ENCODE measurements at places on chromosomes 7 and 10.

DNA sequence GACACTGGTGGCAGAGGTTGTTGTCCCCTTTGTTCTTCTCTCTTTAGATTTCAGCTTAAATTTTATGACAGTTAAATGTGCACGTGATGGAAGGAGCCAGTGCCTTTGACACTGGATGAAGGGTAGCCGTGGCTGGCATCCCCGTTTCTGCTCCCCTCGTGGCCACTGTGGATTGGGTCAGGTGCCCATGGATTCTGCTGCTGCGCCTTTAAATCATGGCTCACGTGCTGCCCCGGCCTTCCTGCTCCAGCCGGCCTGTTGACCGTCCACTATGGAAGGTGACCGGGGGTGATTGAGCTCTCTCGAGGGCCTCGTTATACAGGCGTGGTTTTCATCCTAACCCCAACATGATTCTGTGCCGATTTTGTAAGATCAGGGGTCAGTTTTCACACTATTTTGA, 34.5 kb downstream of the WDR37 start:
- no peak for DNase-seq

DNA sequence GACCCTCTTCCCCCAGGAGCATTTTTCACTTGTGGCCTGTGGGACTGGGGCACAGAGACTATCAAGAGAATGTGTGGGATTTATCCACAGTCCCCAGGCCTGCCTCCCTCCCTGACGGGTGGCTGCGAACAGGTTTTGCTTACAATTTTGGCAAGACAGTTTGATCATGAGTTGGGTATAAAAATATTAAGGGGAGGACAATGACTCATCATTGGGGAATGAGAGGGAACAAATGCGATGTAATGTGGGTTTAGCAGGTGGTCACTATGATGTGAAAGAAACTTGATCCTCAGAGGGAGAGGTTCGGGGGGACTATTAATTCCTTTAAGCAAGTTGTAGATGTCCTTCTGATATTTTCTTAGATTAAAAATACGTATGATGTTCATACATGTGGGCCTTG, 52.2 kb downstream of the EMX2 start:
- no peak for DNase-seq

DNA sequence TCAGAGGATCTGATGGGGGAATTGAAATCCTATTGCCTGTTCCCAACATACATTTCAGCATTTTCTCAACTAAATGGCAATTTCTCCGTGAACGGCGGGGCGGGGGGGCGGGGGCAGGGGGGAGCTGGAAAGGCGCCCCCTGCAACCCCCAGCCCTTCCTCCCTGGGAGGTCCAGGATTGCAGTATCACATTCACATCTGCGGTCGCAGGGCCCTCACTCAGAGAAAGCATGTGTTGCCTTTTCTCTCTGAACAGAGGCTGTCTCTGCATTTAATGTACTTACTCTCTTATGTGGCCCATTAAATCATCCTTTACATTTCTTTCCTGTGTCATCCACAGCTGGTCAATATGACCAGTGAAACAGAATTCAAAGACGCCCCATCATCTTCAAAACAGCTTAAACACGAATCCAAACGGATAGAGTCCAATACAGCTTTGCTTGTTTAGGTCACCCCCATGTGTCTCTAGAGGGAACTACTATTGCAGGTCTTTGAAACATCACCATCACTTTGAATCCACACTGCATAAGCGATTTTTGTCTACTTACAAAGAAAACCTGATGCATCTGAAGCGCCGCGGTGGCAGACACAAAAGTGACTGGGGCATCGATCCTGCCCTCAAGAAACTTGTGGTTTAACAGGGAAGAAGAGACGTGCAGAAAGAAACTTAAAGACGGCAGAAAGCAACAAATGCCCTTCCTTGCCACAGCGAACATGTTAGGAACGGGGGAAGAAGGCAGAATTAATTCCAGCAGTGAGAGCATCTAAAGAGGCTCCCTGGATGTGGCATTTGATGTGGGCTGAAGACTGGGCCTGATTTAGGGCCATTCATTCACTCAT, 17.0 kb upstream of the ECHDC3 start:
- peak; percentile 16 for DNase-seq

GRCh38 chr10:79444199-79445119, 965 bp downstream of the ZCCHC24 start:
- no peak for DNase-seq

DNA sequence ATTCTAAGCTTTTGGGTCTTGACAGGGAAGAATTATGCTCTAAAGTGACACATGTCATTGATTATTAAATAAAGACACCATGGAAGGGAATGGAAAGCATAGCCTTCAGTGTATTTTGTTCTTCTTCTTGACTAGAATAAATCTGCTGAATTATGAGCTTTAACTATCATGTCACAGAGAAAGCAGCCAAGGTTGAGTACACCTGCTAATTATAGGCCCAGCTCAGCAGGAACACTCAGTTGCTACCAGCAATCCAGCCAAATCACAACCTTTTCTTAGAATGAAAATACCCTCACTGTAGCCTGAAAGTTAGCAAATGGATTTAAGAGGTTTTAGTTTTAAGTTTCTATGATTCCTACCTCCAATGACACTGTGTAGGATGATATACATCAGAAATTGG, 225.3 kb upstream of the RHOBTB1 start:
- DNase-seq, result no peak

DNA sequence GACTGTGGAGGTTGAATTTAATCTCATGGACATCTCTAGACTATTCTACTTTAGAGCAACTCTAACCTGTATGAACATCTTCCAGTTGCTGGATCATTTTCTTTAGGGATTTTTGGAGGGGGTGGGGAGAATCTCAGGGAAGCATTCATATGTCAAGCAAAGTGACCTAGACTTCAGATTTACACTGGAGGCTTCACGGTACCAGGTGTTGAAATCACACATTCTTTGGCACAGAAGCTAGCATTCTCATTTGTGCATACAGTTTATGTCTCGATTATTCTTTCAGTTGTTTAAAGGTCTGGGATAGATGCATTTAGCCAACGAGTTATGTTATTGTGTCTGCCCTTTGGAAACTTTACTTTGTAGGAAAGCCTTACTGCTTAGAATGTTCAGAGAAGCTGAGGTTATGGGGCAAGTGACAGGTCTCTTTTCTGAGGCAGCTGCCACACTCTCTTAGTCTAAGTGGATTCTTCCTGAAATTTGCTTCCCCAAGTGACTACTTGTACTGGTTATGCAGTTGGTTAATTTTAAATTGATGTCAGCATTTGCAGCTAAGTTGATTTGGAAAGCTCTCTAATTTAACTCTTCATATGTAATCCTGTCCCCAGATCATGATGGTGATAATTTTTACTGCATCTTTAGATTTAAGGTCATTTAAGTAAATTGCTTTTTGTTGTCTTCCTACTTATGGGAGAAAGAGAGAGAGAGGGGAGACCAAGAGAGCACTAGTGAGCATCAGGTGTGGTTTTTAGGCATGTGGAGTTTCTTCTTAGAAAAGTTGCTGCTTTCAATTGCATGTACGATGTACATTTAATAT, 153.8 kb downstream of the PRKG1 start:
- DNase-seq, result no peak

DNA sequence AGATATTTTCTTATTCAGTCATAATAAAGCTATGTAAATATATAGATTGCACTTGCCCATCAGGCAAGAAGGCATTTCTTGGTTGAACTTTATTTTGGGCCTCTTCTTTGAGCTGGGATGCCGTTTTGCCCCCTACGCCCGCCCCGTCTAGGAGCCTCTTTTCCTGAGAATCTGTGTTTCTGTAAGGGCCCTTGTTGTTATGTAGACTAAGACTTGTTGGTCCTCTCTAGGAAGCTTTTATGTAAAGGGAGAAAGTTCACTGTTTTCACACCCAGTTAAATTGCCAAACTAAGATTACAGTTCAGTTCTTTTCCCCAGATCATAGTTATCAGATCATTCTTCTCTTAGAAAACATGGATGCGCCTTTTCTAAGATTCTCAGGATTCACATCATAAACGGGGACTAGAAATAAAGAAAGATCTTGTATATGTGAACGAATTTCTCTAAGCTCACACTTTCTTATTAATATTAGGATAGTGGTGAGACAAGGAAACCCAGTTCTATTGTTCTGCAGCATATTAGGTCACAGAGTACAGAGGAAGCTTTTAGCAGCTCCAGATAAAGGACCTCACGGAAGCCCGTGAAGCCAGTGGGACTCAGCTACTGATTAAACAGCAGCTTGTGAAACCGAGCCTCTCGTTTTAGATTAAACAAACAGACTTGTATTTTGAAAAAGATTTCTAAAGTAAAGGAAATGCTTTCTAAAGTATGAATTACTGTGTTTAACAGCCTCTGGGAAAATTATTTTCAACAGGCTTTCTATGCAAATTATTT, 3.8 kb downstream of the LMTK2 start:
- DNase-seq, result no peak

DNA sequence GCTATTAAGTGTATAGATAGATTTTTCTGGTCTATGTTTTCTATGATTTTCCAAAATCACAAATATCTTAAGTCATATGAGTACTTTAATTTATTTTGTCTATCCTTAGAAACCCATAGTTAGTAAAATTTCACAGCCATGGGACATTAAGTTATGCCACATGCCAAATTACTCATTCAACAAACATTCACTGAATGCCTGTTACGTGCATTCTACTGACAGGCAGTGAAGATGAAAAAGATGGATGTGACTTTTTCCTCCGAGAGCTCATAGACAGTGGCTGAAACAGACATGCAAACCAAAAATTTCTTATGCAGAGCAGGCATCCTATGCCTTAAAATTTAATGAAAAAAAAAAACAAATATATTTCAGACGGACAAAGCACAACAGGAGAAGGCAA, 84.9 kb downstream of the CHRM2 start:
- no peak for DNase-seq

GRCh38 chr10:120650705-120651399, 193.8 kb downstream of the PLPP4 start:
- no peak for DNase-seq

DNA sequence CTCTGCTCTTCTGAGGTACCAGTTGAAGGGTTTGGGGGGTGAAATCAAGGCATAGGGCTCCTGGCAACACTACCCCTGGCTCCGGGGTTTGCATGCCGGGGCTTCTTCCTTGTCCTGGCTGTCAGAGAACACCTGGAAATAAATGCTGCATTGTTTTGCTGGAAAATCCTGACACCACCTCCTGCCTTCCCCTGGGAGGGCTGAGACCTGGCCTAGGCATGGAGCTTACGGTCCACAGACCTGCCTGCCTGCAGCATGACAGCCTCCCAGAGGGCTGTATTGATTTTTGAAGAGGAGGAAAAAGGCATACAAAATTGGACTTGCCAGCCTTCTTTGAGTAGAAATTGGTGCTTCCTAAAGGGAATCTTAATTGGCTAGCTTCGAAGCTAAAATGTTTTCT, 227.1 kb downstream of the MGMT start:
- DNase-seq, result no peak

DNA sequence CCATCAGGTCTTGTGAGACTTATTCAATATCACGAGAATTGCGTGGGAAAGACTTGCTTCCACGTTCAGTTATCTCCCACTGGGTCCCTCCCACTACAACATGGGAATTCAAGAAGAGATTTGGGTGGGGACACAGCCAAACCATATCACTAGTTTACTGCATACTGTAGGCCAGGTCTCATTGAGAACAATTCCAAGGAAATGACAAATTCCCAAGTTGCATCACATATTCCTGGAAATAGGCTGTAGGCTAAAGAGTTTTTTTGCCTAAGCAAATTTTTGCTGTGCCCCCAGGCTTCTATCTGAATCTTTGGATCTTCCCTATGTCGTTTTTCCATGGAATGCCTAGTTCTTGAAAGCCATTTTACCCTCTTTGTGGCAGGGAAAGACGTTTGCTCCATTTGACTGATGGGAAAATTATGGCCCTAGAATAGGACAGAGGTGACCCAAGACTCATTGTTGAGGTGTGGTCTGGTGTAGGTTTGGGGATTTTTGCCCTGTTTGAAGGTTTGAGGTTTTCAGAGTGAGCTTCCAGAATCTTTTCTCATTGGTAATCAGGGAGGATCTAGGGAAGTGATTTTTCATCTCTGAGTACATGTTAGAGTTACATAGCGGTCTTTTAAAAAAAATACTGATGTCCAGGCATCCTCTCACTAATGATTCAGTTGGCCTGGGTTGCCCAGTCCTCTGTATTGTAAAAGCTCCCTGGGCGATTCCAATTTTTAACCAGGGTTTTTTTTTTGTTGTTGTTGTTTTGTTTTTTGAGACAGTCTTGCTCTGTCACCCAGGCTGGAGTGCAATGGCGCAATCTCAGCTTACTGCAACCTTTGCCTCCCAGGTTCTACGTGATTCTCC, 44.4 kb downstream of the TACR2 start:
- DNase-seq, result no peak

- no peak for DNase-seq
Observed at GRCh38 chr10:6780008-6780677, 200.1 kb upstream of the PRKCQ start.

GRCh38 chr10:48214716-48215485, 59.6 kb downstream of the FRMPD2 start:
- no peak for DNase-seq

DNA sequence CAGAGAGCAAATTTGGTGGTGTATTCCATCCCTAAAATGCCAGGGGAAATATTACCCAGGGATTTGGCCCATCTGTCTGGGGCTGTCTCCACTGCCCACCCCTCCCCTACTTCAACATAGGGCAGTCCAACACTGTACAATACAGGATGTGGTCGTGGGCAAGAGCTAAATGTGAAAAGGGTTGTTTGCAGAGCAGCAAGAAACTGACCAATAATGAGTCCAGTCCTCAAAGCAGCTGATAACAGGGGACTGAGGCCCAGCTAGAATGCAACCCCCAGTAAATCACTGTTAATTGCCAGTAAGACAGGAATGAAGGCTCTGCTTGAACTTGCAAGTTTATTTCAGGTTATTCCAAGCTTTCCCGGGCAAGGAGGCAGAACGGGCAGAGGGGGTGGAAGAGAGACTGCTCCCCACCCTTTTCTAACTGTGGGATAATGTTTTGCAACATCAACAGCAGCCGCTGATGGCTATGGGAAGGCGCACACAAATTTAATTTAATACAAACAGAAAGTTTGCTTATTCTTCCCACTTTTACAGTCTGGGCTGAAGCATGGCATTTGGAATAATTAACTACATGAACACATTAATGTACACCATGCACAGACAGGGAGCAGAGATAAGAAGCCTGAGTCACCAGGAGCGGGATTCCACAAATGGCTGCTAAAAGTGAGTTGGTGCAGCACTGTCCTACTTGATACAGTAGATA, 36.8 kb downstream of the AFAP1L2 start:
- DNase-seq, result no peak

GRCh38 chr7:30915751-30916150, 4.1 kb downstream of the AQP1 start:
- DNase-seq, result no peak

DNA sequence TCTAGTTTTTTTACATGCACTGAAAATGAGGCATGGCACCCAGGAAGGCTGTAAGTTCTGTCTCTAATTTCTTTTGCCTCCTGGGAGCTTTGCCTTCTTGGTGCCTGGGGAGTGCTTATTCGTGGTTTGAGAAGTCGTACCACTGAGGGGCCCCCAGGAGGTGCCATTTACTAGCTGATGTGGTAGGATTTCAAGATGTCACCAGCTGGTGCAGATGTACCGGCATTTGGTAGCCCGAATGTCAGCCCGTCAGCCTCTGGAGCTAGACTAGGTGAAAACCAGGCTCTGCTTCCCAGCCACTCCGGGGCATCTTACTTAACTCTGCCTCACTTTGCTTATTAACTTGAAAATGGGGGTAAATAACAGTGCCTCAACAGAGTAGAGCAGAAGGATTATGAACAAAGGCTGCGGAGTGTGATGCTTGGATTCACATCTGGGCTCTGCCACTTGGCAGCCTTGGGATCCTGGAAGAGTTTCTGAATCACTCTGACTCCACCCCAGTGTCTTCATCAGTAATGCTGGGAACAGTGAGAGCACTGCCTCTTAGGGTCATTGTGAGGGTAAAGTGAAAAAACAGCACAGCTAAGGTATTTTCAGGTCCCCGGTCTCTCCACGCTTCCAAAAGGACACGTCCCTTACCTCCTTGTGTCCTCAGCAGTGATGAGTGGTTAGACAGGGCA, 31.4 kb upstream of the BTBD16 start:
- no peak for DNase-seq
